Brain microvascular endothelial cell (primary cell): ENCODE measurements at places on chromosomes 7 and 10.

GRCh38 chr7:149820622-149821190 lies 17.5 kb upstream of the ZNF862 start:
- DNase-seq: no peak

GRCh38 chr7:4042402-4043045 lies 639.6 kb upstream of the FOXK1 start:
- no peak for DNase-seq

DNA sequence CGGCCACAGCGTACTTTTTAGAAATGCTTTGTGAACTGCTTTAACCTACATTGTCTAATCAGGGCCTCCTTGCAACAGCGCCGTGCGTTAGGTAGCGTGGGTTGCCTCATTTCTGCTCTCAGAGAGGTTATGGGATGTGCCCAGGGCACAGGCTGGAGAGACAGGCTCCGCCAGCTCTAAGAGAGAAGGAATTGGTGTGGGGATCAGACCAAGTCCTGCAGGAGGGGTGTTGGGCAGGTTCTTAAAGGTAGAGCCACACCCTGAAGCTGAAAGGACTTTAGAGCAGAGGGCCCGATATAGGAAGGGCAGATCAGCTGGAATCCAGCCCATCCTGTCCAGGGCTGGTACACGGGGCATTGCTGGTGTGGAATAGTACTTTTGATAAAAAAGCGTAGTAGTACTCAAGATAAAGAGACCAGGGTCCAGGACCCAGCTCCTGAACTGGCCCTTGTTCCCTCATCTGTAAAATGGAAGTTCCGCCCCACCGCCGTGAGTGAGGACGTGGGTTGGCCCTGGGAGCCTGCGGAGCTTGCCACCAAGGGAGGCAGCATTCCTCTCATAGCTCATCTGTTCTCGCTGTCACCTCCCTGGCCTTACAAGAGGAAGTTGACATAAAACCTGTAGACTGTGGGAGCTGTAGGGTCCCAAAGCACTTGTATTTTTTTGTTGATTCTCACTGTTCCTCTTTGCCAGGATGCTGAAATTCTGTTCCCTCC lies 37.2 kb downstream of the TMEM120A start:
- no peak for DNase-seq

GRCh38 chr10:67837541-67838314 lies at the start of gene DNAJC12:
Gene DNAJC12, minus strand, starts transcription at chr10:67838188. Its CDS starts 177 bp downstream, at chr10:67838011.
- peak; percentile 70 for DNase-seq

DNA sequence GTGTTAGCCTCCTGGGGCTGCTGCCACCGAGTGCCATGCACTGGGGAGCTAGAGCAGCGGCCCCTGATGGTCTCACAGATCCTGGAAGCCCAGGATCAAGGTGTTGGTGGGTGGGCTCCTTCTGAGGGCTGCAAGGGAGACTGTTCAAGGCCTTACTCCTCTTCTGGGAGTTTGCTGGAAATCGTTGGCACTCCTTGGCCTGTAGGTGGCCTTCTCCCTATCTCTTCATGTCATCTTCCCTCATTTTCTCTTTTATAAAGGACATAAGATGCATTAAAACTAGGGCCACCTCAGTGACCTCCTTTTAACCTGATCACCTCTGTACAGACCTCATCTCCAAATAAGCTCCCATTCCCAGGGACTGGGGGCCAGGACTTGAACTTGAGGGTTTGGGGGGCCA lies 27.0 kb upstream of the ZNF862 start:
- no peak for DNase-seq

DNA sequence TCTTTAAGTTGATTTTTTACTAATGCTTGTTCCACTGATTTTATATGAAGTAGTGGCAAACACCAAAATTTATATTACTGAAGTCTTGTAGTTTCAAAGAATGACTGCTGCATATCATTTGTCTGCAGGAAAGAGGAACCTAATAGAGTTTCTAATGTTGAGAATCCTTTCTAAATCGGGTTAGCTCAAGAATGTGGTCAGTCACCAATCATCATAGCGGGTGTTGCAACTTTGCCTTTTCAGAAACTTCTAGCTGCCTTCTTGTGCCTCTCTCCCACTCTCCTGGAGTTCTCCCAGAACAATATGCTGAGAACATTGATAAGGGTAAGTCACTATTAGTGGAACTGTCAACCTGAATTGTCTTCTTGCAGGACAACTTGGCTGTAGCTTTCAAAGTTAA lies 524.8 kb upstream of the SORCS1 start:
- no peak for DNase-seq

DNA sequence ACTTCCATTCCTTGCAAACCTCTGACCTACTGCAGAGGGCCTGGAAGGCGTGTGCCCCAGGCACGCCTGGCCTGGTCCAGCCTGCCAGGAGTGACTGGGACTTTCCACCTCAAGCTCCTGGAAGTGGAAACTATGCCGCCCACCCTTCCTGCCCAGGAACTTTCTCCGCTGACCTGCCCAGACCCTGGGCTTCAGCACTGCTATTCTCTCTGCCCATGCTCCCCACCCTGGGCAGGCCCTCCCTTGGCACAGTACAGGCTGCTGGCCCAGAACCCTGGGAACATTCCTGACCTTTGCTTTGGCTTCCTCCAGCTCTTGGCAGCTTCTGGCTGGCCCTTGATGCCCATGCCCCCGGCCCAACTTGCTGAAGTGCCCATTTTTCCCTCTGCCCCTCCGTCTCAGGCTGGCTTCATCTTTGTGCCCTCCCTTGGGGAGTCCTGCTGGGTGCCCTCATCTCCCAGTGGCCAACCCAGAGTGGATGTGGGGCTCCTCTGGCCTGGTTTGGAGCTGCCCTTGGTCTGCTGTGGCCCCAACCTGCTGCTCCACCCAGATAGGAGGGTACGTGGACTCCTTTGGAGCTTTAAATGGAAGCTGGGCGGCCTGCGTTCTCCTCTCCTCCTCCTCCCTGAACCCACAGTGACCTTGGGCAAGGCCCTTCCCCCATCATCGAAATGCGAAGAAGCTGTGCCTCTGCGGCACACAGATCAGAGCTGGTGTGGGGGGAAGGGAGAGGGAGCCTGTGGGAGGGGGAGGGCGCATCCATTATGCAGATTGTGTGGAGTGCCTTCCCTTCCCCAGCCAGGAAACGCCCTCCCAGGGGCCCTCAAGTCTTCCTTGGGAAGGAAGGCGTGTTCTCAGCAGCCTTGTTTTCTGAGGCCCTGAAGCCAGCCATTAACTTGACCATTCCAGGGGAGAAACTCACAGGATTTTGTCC lies 3.4 kb downstream of the MMRN2 start:
- peak; percentile 44 for DNase-seq
